ENCODE measurements at places on chromosomes 3 and 15.

GRCh38 chr15:60761505-60761845 lies 282.5 kb upstream of the ICE2 start:
- no peak for DNase-seq

GRCh38 chr3:119308355-119308754 lies 14.2 kb downstream of the ARHGAP31 start:
- DNase-seq: no peak

DNA sequence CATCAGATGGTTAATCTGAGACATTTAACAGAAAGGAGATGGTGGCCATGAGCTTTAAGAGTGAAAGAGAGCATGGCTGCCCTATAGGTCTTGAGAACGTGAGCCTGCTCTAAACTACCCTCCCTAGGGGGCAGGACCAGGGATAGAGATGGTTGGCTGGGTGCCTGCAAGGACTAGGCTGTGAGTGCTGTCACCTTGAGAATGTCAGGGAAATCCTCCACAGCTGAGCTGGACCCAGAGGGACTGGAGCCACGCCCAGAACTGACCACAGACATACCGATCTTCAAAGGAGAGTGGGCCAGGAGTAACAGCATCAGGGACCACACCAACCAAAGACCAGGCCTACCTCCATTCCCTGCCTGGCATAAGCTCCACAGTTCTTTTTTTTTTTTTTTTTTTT lies 53.6 kb upstream of the UBE2E1 start:
- DNase-seq: no peak

- no peak for DNase-seq
These were observed 10.1 kb downstream of the CRTC3 start for GRCh38 chr15:90539789-90540188.

- no peak for DNase-seq
These were observed 271.9 kb downstream of the SUCLG2 start for GRCh38 chr3:67382536-67382935.

DNA sequence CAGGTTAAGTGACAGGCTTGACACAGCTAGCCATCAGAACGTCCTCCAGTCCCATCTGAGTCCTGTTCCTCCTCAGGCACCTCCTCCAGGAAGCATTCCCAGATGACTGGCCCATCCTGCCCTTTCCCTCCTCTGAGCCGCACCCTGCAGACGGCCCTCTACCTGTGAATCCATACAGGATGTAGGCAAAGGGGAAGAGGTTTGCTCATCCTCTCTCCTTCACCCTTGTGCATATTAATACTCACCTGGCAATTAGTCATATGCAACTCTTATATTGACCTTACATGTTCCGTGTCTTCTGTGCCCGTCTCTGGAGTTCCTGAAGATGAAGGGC lies 61.9 kb downstream of the SMAD3 start:
- DNase-seq: no peak
